ENCODE measurements at places on chromosomes 16 and 17. TPM values are rescaled to one million over a fixed set of nuclear protein-coding genes. Genes with fewer than 3 reads are reported as not detected.
A peak's percentile ranks its signal among the peaks of the same experiment; 100 is the strongest.

DNA sequence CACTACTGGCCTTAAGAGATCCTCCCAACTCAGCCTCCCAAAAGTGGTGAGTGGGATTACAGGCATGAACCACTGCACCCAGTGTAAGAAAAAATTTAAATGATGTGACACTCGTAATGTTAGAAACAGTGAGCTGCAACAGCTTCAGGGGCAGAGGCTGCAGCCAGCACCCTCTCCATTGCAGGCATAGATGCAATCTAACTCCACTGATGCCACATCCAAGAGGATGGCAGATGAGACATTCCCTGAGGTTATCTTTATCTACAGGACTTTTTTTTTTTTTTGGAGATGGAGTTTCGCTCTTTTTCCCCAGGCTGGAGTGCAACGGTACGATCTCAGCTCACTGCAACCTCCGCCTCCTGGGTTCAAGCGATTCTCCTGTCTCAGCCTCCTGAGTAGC is 19.9 kb downstream of the ZCCHC14 start:
- H3K36me3 ChIP-seq, result no peaks in the 10 kb centered on the region
- H3K27me3 ChIP-seq, result no peaks in the 10 kb centered on the region
- no peak overlapping the region for H3K27ac ChIP-seq
- H3K4me1 ChIP-seq, result peaks cover 9% of the 10 kb centered on the region

DNA sequence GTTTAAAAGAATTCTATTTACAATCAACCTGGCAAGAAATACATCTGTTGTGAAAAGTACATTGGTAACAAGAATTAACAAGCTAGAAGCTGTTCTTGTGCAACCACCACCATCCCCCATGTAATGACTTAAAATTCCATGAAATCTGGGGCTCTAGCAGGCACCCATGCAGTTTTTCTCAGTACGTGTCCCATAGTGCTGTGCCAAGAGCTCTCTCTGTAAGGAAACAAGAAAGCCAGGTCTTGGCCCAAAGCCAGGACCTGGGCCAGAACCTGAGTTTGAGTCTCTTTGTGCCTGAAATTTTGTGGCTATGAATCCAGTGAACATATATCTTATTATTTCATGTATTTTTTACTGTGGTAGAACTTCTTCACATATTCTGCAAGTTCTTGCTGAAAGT is 46.6 kb downstream of the NUP93 start:
- DNase-seq, result no peak
- H3K4me3 ChIP-seq, result no peak overlapping the region
- no peaks in the 10 kb centered on the region for H3K36me3 ChIP-seq
- peaks cover 6% of the 10 kb centered on the region for H3K4me1 ChIP-seq
- H3K27me3 ChIP-seq, result no peaks in the 10 kb centered on the region

DNA sequence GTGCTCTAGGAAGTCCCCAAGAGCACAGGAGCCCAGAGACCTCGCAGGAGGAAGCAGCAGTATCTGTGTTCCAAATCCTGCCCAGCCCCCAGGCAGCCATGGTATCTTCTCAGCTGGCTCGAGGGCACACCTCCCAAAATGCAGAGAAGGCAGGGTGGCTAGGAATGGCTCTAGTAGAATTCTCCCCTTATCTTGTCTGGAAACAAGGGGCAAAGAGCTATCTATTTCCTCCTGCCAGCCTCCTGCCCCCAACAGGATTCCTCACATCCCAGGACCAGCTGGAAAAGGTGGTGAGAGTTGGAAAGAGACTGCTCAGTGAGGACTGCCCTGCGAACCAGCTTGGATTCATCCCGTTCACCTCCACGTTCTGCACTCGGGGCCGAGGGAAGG is 8.6 kb upstream of the TSPOAP1 start:
- H3K36me3 ChIP-seq, result peaks cover 10% of the 10 kb centered on the region
- H3K27ac ChIP-seq, result peak overlapping the region; percentile 98
- H3K4me1 ChIP-seq, result peaks cover 90% of the 10 kb centered on the region
- no peak for DNase-seq
- H3K27me3 ChIP-seq, result no peaks in the 10 kb centered on the region

GRCh38 chr17:75494326-75494877 is 20.9 kb downstream of the CASKIN2 start:
- peaks cover 68% of the 10 kb centered on the region for H3K36me3 ChIP-seq
- no peak overlapping the region for H3K27ac ChIP-seq
- peaks cover 9% of the 10 kb centered on the region for H3K4me1 ChIP-seq
- DNase-seq, result no peak

- DNase-seq, result peak; percentile 71
- no peak overlapping the region for H3K27ac ChIP-seq
- H3K4me1 ChIP-seq, result peaks cover 39% of the 10 kb centered on the region
- peaks cover 11% of the 10 kb centered on the region for H3K27me3 ChIP-seq
- H3K36me3 ChIP-seq, result no peaks in the 10 kb centered on the region
- H3K4me3 ChIP-seq, result peak overlapping the region; percentile 50
These were observed 3.6 kb upstream of the ZNHIT3 start for GRCh38 chr17:36482611-36483504.

DNA sequence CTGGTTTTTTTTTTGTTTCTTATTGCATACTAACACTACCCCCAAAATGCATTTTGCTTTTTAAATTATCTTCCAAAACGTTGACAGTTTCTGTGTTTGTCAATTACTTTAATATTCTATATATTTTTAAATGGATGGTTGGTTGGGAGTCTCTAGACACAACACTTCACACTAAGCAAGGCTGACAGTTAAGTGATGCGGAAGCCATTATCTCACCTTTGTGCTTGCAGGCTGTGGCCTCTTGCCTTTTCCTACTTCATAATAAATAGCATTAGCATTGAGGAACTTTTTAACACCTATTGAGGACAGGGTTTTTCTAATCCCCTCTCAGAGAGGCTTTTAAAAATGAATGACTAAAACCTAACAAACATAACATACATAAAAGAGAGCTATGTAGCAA is 280.8 kb upstream of the TBX2 start:
- H3K36me3 ChIP-seq, result no peaks in the 10 kb centered on the region
- H3K27me3 ChIP-seq, result no peaks in the 10 kb centered on the region
- H3K4me3 ChIP-seq, result no peak overlapping the region
- H3K4me1 ChIP-seq, result no peaks in the 10 kb centered on the region
- H3K27ac ChIP-seq, result no peak overlapping the region
- DNase-seq, result no peak

GRCh38 chr16:73050201-73051099 is 2.5 kb upstream of the ZFHX3 start:
- H3K36me3 ChIP-seq, result no peaks in the 10 kb centered on the region
- peaks cover 12% of the 10 kb centered on the region for H3K27me3 ChIP-seq
- H3K4me3 ChIP-seq, result no peak overlapping the region
- no peak overlapping the region for H3K27ac ChIP-seq

- H3K4me3 ChIP-seq, result no peak overlapping the region
- no peaks in the 10 kb centered on the region for H3K4me1 ChIP-seq
- no peaks in the 10 kb centered on the region for H3K36me3 ChIP-seq
- DNase-seq, result no peak
- no peak overlapping the region for H3K27ac ChIP-seq
- H3K27me3 ChIP-seq, result no peaks in the 10 kb centered on the region
These were observed 18.4 kb downstream of the ADCY9 start for GRCh38 chr16:4097826-4098240.

- H3K4me3 ChIP-seq, result no peak overlapping the region
- DNase-seq, result peak; percentile 27
- peaks cover 5% of the 10 kb centered on the region for H3K4me1 ChIP-seq
- no peaks in the 10 kb centered on the region for H3K27me3 ChIP-seq
- no peak overlapping the region for H3K27ac ChIP-seq
- H3K36me3 ChIP-seq, result no peaks in the 10 kb centered on the region
These were observed 50.8 kb upstream of the ZCCHC14 start for GRCh38 chr16:87543436-87544191.

GRCh38 chr17:61551255-61551742 is 39.7 kb downstream of the NACA2 start:
- H3K27me3 ChIP-seq, result peaks cover 3% of the 10 kb centered on the region
- H3K27ac ChIP-seq, result no peak overlapping the region
- H3K4me1 ChIP-seq, result no peaks in the 10 kb centered on the region
- DNase-seq, result no peak
- no peak overlapping the region for H3K4me3 ChIP-seq

DNA sequence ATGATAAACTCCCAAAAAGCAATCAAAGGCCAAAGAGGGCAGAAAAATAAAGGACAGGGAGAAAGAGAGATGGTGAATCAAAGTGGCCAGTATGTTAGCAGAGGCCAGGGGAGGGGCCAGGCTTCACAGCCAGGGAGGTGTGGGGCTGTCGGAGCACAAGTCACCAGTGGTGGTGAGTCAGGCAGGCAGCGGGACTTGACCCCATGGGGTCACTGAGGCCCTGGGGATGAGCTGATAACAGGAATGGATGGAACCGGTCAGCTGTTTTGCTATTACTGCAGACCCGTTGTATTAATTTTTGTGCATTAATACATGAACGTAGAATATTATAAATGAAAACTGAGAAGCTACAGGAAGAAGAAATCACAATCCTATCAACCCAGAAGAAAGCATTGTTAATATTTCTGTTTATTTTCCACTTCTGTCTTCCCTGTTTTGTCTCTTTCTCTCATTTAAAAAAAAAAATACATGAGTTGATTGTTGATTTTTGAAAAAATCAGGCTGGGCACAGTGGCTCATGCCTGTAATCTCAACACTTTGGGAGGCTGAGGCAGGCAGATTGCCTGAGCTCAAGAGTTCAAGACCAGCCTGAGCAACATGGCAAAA is 106.9 kb downstream of the SOCS1 start:
- H3K4me3 ChIP-seq, result no peak overlapping the region
- no peaks in the 10 kb centered on the region for H3K27me3 ChIP-seq
- H3K27ac ChIP-seq, result no peak overlapping the region
- DNase-seq, result no peak
- peaks cover 3% of the 10 kb centered on the region for H3K36me3 ChIP-seq
- no peaks in the 10 kb centered on the region for H3K4me1 ChIP-seq

DNA sequence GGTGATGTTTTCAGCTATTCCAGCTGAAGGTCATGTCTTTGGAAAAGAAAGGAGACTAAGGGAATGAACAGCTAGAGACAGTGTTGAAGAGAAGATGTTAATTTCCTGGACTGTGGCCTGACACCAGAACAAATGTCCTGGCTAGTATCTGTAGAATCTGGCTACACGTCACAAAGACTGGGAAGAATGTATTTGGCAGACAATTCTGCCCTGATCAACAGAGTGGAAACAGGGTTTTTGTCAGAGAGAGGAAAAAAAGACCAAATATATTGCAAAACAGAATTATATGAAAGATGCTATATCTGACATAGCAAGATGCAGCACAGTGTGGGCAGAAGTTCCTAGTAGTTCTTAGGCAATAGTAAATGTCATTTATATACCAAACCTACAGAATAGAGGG is 17.0 kb upstream of the ANKFN1 start:
- no peaks in the 10 kb centered on the region for H3K36me3 ChIP-seq
- H3K4me1 ChIP-seq, result no peaks in the 10 kb centered on the region
- H3K27ac ChIP-seq, result no peak overlapping the region
- no peak for DNase-seq
- H3K4me3 ChIP-seq, result no peak overlapping the region

DNA sequence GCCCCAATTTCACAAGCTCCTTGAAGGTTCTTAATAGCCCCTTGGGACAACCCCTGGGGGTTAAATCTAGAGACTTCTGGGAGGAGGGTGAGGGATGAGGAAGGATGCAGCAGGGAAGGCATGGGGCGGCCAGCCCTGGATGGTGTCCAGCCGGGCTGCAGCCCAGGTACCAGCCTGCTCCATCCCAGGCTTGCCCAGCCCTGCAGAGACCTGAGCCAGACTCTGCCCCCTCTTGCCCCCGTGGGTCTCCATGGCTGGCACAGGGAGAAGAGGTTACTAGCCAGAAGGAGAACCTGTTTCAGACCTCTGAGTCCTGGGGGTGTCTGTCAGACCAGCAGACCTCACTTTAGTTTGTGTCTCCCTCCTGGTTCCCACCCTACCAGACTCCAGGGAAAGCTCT is 8.5 kb downstream of the NHERF1 start:
- peaks cover 100% of the 10 kb centered on the region for H3K4me1 ChIP-seq
- no peaks in the 10 kb centered on the region for H3K27me3 ChIP-seq
- peaks cover 52% of the 10 kb centered on the region for H3K36me3 ChIP-seq
- DNase-seq, result no peak
- H3K4me3 ChIP-seq, result no peak overlapping the region

- H3K27me3 ChIP-seq, result no peaks in the 10 kb centered on the region
- no peak overlapping the region for H3K4me3 ChIP-seq
- H3K36me3 ChIP-seq, result peaks cover 77% of the 10 kb centered on the region
- no peaks in the 10 kb centered on the region for H3K4me1 ChIP-seq
- DNase-seq, result no peak
These were observed 17.1 kb downstream of the BFAR start for GRCh38 chr16:14649816-14650215.

DNA sequence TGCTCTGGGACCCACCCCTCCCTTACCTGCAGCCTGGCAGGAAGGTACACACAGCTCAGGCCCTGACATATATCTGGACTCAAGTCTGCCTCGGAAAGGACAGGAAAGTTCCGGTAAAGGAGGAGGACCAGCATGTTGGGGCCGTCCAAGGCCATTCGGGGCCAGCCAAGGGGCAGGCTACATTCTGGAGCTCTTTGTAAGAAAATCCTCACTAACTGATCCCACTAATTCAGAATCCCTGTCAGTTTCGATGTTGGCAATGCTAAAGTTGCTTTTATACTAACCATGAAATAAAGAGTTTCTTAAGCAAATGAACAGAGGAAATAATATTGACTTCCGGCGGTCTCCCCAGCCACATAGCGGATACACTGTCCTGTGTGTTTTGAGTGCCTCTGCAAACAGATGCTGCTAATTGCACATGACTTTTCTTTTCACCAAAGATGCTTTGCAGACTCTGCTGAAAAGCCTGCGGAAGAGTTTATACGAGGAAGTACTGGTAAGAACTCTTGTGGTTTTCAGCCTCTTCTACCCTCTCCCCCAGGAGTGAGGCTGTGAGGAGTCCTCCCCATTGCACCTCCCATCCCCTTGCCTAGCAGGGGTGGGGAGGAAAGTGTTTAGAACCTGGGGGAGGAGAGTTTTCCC is 54.8 kb downstream of the PLXDC1 start:
- H3K4me1 ChIP-seq, result peaks cover 85% of the 10 kb centered on the region
- peak overlapping the region; percentile 71 for H3K27ac ChIP-seq
- H3K27me3 ChIP-seq, result no peaks in the 10 kb centered on the region
- peak overlapping the region; percentile 39 for H3K4me3 ChIP-seq
- peak; percentile 22 for DNase-seq
- no peaks in the 10 kb centered on the region for H3K36me3 ChIP-seq

DNA sequence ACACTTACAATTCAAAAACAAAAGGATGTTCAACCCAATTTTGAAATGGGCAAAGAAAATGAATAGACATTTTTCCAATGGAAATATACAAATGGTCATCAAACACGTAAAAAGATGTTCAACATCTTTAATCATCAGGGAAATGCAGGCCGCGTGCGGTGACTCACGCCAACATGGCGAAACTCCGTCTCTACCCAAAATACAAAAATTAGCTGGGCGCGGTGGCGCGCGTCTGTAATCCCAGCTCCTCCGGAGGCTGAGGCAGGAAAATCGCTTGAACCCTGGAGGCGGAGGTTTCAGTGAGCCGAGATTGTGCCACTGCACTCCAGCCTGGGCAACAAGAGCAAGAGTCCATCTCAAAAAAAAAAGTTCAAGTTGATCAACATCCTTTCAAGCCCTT is 1.8 kb upstream of the CLUAP1 start:
- no peak for DNase-seq
- H3K27me3 ChIP-seq, result no peaks in the 10 kb centered on the region
- no peak overlapping the region for H3K27ac ChIP-seq
- no peaks in the 10 kb centered on the region for H3K36me3 ChIP-seq
- H3K4me1 ChIP-seq, result peaks cover 44% of the 10 kb centered on the region

SPATA32 gene
- total RNA-seq, result 0.27 TPM

GH1 gene
- total RNA-seq, result not detected

HASPIN gene
- total RNA-seq, result 0.22 TPM

GLTPD2 gene
- total RNA-seq, result not detected

SMIM5 gene
- total RNA-seq, result 0.75 TPM

CLEC18A gene
- total RNA-seq, result 1.3 TPM

TEKT1 gene
- not detected for total RNA-seq

HOXB1 gene
- not detected for total RNA-seq

ITGAX gene
- total RNA-seq, result 6.0 TPM

HSF4 gene
- 26.1 TPM for total RNA-seq

Data from CD4-positive, alpha-beta T cell (primary cell).